ENCODE measurements at places on chromosomes 6 and 20. TPM values are rescaled to one million over a fixed set of nuclear protein-coding genes. Genes with fewer than 3 reads are reported as not detected.

DNA sequence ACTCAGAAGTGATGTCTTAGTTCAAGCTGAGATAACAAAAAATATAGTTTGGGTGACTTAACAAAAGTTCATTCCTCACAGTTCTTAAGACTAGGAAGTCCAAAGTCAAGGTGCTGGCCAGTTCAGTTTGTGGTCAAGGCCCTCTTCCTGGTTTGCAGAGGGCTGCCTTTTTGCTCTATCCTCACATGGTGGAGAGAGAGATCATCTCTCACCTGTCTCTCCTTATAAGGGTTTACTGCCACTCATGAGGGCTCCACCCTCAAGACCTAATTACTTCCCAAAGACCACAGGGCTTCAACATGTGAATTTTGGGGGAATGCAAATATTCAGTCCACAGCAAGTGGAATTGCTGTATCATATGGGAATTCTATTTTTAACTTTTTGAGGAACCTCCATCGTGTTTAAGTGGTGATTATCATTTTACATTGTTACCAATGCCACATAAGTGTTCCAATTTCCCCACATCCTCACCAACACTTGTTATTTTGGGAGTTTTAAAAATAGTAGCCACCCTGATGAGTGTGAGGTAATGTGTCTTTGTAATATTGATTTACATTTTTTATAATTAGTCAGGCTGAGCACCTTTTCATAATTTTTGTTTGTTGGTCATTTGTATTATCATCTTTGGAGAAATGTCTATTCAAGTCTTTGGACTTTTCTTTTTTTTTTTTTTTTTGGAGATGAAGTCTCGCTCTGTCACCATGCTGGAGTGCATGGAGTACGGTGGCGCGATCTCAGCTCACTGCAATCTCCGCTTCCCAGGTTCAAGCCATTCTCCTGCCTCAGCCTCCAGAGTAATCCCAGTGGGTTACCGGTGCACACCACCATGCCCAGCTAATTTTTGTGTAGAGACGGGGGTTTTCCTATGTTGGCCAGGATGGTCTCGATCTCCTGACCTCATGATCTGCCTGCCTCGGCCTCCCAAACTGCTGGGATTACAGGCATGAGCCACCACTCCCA lies 112.2 kb downstream of the SESN1 start:
- no peak for DNase-seq

The NEU1 gene
- 76.5 TPM for polyA plus RNA-seq

The NKX2-2 gene
- not detected for polyA plus RNA-seq

The FILIP1 gene
- 3.3 TPM for polyA plus RNA-seq

DNA sequence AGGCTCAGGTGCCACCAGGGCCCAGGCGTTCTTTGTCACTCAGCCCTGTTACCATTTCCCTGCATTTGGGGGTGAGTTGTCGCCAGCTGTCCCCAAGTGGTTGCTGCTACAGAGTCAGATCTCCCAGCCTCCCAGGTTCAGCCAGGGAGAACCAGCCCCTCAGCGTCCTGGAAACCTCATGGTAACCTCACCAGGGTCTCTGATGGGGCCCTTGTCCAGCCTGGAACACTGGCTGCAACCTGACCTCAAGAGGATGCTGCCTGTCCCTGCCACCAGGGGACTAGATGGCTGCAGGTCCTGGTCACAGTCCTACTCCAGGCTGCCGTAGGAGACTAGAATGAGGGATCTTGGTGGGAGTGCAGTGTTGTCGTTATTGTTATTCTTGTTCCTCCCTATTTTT lies 228.3 kb upstream of the PDE10A start:
- no peak for DNase-seq

- DNase-seq = no peak
These were observed 399.8 kb downstream of the BTBD9 start for GRCh38 chr6:38239719-38240451.

The TMEM244 gene
- not detected for polyA plus RNA-seq

All from right renal pelvis (tissue), 4 donors.